Umbilical cord (tissue), 2 donors: ENCODE measurements at places on chromosomes 11 and 22. TPM values are rescaled to one million over a fixed set of nuclear protein-coding genes. Genes with fewer than 3 reads are reported as not detected.
A peak's percentile ranks its signal among the peaks of the same experiment; 100 is the strongest.

Gene FZD4
- total RNA-seq, result 9.4 TPM

Gene TPH1
- total RNA-seq, result 27.7 TPM

Gene DDI1
- total RNA-seq, result 0.72 TPM

Gene WNT11
- 2.9 TPM for total RNA-seq

DNA sequence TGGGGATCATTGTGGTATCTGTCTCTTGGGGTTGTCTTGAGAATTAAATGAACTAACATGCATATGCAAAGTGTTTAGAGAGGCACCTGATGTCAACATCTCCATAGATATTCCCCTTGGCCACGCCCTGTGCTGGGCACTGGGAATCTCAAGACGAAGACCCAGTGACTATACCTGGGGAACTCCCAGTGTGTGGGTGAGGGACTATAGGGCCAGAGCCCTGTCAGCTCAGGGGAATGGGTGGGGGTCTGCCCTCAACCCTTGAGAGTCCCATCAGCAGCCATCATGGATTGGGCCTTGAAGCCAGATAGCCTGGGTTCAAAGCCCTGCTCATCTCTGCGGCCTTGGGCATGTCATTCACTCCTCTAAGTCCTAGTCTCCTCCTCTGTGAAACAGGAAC, 21.6 kb upstream of the LMO1 start:
- DNase-seq, result no peak

- DNase-seq, result no peak
Measured at GRCh38 chr11:8767466-8768142, 85.0 kb downstream of the RPL27A start.

- DNase-seq, result no peak
Measured at GRCh38 chr11:22476589-22476988, 138.4 kb downstream of the SLC17A6 start.

DNA sequence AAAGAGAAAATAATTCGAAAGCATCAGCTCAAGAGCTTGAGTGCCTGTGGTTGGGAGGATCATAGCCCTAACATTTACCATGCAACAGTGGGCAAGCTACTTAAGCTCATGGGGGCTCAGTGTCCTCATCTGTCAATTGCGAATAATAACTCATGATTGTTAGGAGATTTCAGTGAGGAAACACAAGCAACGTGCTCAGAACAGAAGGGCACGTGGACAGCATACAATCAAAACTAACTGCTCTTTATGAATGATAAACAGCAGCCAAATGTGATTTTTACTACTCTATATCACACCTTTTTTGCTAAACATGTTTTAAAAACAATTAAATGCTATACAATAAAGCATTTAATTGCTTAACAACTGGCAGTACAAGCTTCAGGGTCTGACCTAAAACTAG, 310.1 kb upstream of the NARS2 start:
- DNase-seq, result no peak

DNA sequence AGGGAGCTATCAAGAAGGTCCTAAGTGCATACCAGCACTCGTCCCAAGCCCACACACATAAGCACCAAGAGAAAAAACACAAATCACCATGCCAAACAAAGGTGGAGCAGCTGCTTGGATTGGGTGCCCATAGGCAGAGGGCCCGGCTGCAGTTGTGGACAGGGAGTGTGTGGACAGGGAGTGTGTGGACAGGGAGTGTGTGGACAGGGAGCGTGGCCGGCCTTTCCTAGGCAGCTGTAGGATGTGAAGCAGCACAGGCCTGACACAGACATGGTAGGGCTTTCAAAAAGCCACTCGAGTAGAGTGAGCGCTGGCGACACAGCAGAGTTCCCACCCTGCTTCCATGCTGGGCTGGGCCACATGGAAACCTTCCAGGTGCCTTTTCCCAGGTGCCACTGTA, 3.5 kb downstream of the RTL6 start:
- DNase-seq, result no peak

DNA sequence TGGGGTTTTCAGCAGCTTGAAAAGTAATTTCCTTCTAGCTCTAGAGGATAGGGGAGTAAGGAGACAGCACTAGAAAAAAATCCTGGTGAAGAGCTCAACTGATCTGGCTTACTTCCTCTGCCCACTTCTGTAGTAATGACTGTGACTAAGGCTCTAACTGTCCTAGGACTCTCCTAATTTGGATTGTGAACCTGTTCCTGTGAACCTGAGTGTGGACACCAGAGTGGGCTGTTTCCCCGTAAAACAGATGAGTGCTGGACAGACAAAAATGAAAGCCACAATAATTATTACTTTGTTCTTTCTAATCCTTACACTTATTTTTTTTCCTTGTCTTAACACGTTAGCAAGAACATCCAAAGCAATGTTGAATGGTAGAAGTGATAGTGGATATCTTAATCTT, 154.1 kb downstream of the AASDHPPT start:
- DNase-seq, result peak; percentile 43

- DNase-seq, result peak; percentile 83
Measured at GRCh38 chr11:46710821-46711269, 8.2 kb upstream of the F2 start.

- DNase-seq, result peak; percentile 82
Measured at GRCh38 chr11:45180179-45180847, 33.9 kb downstream of the PRDM11 start.

GRCh38 chr11:72652873-72653630, 21.2 kb downstream of the PDE2A start:
- no peak for DNase-seq

- DNase-seq, result peak; percentile 48
Measured at GRCh38 chr11:120517390-120517761, 5.8 kb downstream of the GRIK4 start.

DNA sequence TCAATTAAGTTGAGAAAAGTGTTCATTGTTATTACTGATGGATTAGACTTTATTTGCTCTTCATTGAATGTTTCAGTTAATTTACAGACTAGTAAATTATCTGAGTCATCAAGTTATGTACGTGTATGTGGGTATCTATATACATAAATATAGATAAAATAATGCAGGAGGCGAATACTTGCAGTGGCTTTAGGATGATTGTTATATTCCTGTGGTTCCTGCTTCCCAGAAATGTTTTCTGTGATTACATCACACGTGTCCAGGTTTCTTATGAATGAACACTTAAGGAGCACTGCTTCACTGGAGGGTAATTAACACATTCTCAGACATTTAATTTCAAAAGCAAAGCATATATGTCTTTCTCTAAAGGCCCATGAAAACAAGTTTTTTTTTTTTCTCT, 28.4 kb downstream of the YAP1 start:
- no peak for DNase-seq

- no peak for DNase-seq
Measured at GRCh38 chr22:23570681-23571080, 9.4 kb downstream of the IGLL1 start.

GRCh38 chr11:28911829-28912228, 803.6 kb downstream of the METTL15 start:
- no peak for DNase-seq

- DNase-seq, result no peak
Measured at GRCh38 chr11:64444838-64445441, 86.0 kb downstream of the RPS6KA4 start.

GRCh38 chr11:99708928-99709672, 688.4 kb downstream of the CNTN5 start:
- no peak for DNase-seq

GRCh38 chr11:24422376-24422775, 74.5 kb upstream of the LUZP2 start:
- peak; percentile 44 for DNase-seq

DNA sequence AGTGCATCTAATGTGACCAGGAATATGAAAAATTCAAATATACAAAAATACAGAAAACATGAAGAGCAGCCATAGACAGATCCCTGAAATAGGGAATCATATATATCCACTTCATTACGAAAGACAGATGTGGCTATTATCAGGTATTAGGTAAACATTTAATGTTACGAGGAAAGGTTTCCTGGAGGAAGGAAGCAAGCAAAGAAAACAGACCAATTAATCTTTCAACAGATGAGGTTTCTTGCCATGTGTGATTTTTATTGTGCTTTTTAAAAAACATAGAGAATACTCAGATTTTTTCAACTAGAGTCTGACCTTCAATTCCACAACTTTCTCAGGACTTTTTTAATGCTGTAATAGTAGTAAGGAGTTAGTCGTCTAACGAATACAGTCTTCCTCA, 24.3 kb upstream of the GAB2 start:
- DNase-seq, result no peak
